Stomach (tissue), 19 donors: ENCODE measurements at places on chromosomes 6 and 20. TPM values are rescaled to one million over a fixed set of nuclear protein-coding genes. Genes with fewer than 3 reads are reported as not detected.

MYMX gene
- total RNA-seq, result not detected

LY6G6D gene
- not detected for total RNA-seq

GCLC gene
- 9.3 TPM for total RNA-seq

NKX2-2 gene
- 2.2 TPM for total RNA-seq

USP49 gene
- total RNA-seq, result 5.7 TPM

TMC2 gene
- not detected for total RNA-seq

LY6G6C gene
- total RNA-seq, result not detected

DPPA5 gene
- not detected for total RNA-seq

HLA-C gene
- 237 TPM for total RNA-seq

PPP1R14C gene
- not detected for total RNA-seq

TMEM151B gene
- total RNA-seq, result not detected

- no peak for DNase-seq
- no peaks in the 10 kb centered on the region for H3K36me3 ChIP-seq
- H3K27ac ChIP-seq, result no peak overlapping the region
- no peaks in the 10 kb centered on the region for H3K27me3 ChIP-seq
- no peak overlapping the region for H3K4me3 ChIP-seq
Measured at GRCh38 chr6:124887872-124888580, 74.2 kb upstream of the RNF217 start.

- peak overlapping the region; percentile 43 for H3K27ac ChIP-seq
- H3K27me3 ChIP-seq, result no peaks in the 10 kb centered on the region
- DNase-seq, result no peak
- H3K4me3 ChIP-seq, result no peak overlapping the region
- peaks cover 94% of the 10 kb centered on the region for H3K4me1 ChIP-seq
Measured at GRCh38 chr20:533526-533925, 10.1 kb downstream of the CSNK2A1 start.

DNA sequence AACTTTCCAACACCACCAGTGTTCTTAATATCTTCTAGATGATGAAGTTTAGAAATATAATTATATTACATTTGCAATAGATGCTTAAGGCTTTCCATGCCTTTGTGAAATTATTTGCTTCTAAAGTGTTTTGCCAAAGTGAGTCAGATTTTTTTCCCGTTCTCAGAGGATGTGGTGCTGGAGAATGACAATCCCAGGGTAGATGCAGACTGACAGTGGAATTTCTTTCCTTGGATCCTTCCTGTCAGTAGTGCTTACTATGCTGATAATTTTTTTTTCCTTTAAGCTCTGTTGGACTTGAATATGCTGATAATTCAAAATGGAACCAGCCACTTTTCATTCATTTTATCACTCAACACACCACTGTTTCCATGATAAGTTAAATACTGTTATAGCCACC is 59.9 kb upstream of the SOX4 start:
- H3K4me1 ChIP-seq, result peaks cover 10% of the 10 kb centered on the region
- H3K27ac ChIP-seq, result no peak overlapping the region
- no peak for DNase-seq
- H3K4me3 ChIP-seq, result no peak overlapping the region
- no peaks in the 10 kb centered on the region for H3K27me3 ChIP-seq

DNA sequence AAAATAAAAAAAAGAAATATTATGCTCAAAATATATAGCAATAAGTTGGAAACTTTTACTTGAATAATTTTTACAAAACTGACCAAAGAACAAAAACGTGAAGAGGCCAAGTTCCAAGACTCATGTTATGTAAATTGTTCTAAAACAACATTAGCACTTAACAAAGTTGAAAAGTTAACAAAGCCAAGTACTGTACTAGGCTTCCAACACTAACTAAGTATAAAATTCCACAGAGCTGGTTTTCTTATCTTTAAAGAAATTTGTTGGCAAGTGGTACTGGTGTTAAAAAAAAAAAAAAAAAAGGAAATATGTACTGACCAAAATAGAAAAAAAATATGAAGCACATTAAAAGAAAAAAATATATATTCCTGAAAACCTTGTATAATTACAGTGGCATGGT is 127.8 kb downstream of the SLC16A10 start:
- no peaks in the 10 kb centered on the region for H3K27me3 ChIP-seq
- H3K4me1 ChIP-seq, result no peaks in the 10 kb centered on the region
- H3K4me3 ChIP-seq, result no peak overlapping the region
- no peak overlapping the region for H3K27ac ChIP-seq
- no peak for DNase-seq

DNA sequence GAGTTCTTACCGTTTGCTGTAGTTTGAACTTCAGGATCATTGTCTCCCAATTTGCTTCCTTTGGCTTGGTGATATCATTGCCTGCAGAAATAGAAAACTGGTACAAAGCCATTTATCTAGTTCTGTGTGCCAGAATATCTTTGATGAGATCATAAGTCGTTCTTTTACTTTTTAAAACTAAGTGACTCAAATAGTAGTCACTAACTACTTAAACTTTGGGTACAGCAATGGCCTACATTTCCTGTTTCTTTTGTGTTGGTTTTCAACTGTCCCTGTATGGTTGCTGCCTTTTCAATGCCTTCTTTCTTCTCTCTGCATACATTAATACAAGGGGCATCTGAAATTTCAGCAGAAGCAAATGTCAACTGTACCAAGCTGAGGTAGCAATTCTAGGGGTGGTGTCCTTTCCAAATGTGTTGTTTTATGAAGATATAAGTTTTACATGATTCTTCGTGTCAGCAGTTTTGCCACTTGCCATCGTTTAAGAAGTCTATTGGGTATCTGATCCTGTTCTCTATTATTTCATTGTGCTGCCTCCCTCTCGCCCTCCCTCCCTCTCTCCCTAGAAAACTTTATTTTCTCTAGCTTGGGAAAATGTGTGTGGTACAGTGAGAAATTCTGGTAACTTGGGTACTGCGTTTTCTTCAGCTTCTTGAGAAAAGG is 238.5 kb downstream of the FARS2 start:
- H3K27ac ChIP-seq, result no peak overlapping the region
- H3K4me3 ChIP-seq, result no peak overlapping the region
- no peak for DNase-seq
- no peaks in the 10 kb centered on the region for H3K36me3 ChIP-seq

DNA sequence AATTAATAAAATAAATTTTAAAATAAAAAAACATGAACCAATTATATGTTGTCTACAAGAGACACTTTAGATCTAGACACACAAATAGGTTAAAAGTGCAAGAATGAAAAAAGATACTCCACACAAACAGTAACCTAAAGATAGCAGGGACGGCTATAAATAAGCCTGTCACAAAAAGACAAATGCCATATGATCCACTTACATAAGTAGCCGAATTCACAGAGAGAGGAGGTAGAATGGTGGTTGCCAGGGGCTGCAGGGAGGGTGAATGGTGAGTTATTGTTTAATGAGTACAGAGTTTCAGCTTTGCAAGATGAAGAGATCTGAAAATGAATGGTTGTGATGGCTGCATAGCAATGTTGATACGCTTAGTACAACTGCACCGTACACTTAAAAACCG is 32.7 kb downstream of the KATNA1 start:
- H3K27ac ChIP-seq, result no peak overlapping the region
- no peaks in the 10 kb centered on the region for H3K4me1 ChIP-seq
- no peaks in the 10 kb centered on the region for H3K27me3 ChIP-seq
- no peak for DNase-seq

GRCh38 chr6:17482711-17483110 is 89.3 kb downstream of the CAP2 start:
- H3K36me3 ChIP-seq, result no peaks in the 10 kb centered on the region
- no peak for DNase-seq
- H3K27me3 ChIP-seq, result no peaks in the 10 kb centered on the region
- no peak overlapping the region for H3K27ac ChIP-seq
- H3K4me1 ChIP-seq, result no peaks in the 10 kb centered on the region

DNA sequence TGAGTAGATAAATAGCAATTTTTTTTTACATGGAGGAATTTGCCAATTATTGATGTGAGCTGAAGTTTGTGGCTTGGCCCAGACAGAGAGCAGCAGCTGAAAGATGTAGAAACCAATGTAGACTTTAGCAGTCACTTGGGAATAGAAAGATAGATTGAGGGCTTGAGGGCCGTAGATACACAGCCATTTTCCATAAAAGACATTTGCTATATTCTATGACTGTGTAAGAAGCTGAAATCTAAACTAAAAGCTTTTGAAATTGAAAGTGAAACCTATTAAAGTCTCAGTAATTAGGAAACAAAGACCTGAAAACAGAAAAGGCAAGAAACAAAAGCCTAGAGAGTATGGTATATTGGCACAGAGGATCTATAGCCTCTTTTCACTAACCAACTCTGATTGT is 332.7 kb downstream of the CENPW start:
- no peaks in the 10 kb centered on the region for H3K36me3 ChIP-seq
- H3K27ac ChIP-seq, result no peak overlapping the region
- H3K4me1 ChIP-seq, result no peaks in the 10 kb centered on the region
- no peaks in the 10 kb centered on the region for H3K27me3 ChIP-seq
- no peak overlapping the region for H3K4me3 ChIP-seq

DNA sequence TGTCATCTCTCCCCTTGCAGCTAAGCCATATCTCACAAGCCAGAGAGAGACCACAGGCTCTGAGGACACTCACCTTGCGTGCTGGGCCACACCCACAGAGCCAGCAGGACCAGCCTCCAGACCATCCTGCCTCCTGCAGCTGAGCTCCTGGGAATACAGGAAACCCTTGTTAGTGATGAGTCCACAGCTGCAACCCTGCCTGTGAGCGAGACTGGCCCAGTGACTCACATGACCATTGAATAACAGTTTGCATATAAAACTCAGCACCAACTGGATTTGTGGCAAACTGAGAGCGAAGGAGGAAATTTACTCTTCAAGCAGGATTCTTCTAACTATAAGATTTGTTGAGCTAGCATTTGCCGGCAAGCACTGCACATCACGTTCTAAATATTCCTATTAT is 3.0 kb downstream of the THBS2 start:
- H3K36me3 ChIP-seq, result peaks cover 17% of the 10 kb centered on the region
- DNase-seq, result peak; percentile 21
- H3K27me3 ChIP-seq, result peaks cover 57% of the 10 kb centered on the region
- H3K4me3 ChIP-seq, result no peak overlapping the region

GRCh38 chr20:31875671-31876070 is 5.2 kb downstream of the TTLL9 start:
- H3K4me1 ChIP-seq, result peaks cover 18% of the 10 kb centered on the region
- peaks cover 6% of the 10 kb centered on the region for H3K27me3 ChIP-seq
- no peak overlapping the region for H3K27ac ChIP-seq

GRCh38 chr6:96657344-96657743 is 94.4 kb downstream of the FHL5 start:
- no peak for DNase-seq
- H3K27me3 ChIP-seq, result no peaks in the 10 kb centered on the region
- no peak overlapping the region for H3K27ac ChIP-seq

DNA sequence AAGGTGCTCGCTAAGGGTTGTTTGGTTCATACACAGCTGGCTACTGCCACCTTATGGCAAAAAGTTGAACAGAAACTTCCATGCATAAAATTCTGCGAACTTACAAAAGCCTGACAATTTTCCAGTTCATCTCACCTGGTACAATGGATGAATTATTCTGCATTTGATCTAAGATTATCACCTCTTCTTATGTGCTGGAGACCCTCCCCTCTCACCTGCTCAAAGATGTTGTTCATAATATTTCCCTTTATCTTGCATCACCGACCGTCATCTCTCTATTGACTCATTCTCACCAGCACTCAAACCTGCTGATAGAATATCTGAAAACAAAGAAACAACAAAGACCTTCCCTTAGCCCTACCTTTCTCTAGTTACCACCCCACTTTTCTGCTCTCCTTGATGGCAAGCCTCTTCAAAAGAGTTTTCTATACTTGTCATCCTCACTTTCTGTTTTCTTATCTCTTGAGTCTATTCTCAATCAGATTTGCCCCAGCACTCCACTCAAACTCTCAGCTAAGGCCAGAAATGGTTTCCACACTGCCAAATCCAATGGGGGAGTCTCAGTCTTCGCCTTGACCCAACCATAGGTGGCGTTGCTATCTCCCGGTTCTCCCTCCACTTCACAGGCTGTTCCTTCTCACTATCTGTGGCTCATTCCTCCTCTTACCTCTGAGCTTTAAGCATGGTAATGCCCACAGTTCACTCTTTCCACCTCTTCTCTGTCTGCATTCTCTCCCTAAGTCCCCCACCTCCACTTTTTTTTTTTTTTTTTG is 25.8 kb downstream of the SNRNP48 start:
- H3K4me3 ChIP-seq, result peak overlapping the region; percentile 30
- no peak overlapping the region for H3K27ac ChIP-seq
- H3K36me3 ChIP-seq, result peaks cover 3% of the 10 kb centered on the region
- DNase-seq, result peak; percentile 38

- no peaks in the 10 kb centered on the region for H3K4me1 ChIP-seq
- H3K36me3 ChIP-seq, result no peaks in the 10 kb centered on the region
- H3K27ac ChIP-seq, result no peak overlapping the region
- no peak overlapping the region for H3K4me3 ChIP-seq
- H3K27me3 ChIP-seq, result peaks cover 6% of the 10 kb centered on the region
Measured at GRCh38 chr6:6556738-6557503, 31.6 kb upstream of the LY86 start.

- no peak for DNase-seq
- peak overlapping the region; percentile 58 for H3K4me3 ChIP-seq
- H3K27me3 ChIP-seq, result no peaks in the 10 kb centered on the region
- H3K4me1 ChIP-seq, result peaks cover 74% of the 10 kb centered on the region
- H3K27ac ChIP-seq, result peak overlapping the region; percentile 99
Measured at GRCh38 chr6:30743099-30744053, 889 bp upstream of the FLOT1 start.

GRCh38 chr20:9172851-9173250 is 104.0 kb downstream of the PLCB4 start:
- DNase-seq, result no peak
- H3K27ac ChIP-seq, result no peak overlapping the region
- H3K4me3 ChIP-seq, result no peak overlapping the region
- H3K4me1 ChIP-seq, result no peaks in the 10 kb centered on the region
- H3K27me3 ChIP-seq, result no peaks in the 10 kb centered on the region
- H3K36me3 ChIP-seq, result no peaks in the 10 kb centered on the region

DNA sequence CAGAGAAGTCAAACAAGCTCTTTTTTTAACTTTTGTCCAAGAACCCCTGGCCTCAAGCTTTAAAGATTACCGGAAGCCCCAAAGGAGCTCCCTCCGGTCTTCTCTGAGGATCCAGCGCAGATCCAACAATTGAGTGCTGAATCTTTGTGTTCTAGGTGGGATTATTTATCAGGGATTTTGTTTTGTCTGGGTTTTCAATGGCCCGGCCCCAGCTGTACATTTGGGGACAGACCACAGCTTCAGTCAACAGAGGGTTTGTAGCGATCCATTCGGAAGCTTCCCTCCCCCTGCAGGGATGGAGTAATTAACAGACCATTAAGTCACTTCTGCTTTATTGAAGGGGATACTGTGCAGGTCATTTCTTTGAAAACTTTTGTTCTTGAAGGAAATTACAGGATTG is 7.8 kb downstream of the OLIG3 start:
- H3K36me3 ChIP-seq, result no peaks in the 10 kb centered on the region
- DNase-seq, result no peak
- H3K27ac ChIP-seq, result no peak overlapping the region
- H3K27me3 ChIP-seq, result peaks cover 30% of the 10 kb centered on the region

GRCh38 chr6:164532198-164533044 is 777.0 kb downstream of the C6orf118 start:
- no peak overlapping the region for H3K27ac ChIP-seq
- no peaks in the 10 kb centered on the region for H3K36me3 ChIP-seq
- H3K27me3 ChIP-seq, result no peaks in the 10 kb centered on the region
- no peak overlapping the region for H3K4me3 ChIP-seq

- peaks cover 17% of the 10 kb centered on the region for H3K4me1 ChIP-seq
- H3K4me3 ChIP-seq, result no peak overlapping the region
- DNase-seq, result no peak
- H3K27ac ChIP-seq, result peak overlapping the region; percentile 20
- H3K36me3 ChIP-seq, result no peaks in the 10 kb centered on the region
Measured at GRCh38 chr6:168908887-168909286, 344.8 kb downstream of the THBS2 start.

- no peak for DNase-seq
- no peaks in the 10 kb centered on the region for H3K36me3 ChIP-seq
- peaks cover 46% of the 10 kb centered on the region for H3K4me1 ChIP-seq
- no peak overlapping the region for H3K27ac ChIP-seq
- no peaks in the 10 kb centered on the region for H3K27me3 ChIP-seq
- no peak overlapping the region for H3K4me3 ChIP-seq
Measured at GRCh38 chr6:16689788-16690607, 71.3 kb downstream of the ATXN1 start.
